Suppressor macrophage (primary cell): ENCODE measurements at places on chromosomes 6 and 20.

DNA sequence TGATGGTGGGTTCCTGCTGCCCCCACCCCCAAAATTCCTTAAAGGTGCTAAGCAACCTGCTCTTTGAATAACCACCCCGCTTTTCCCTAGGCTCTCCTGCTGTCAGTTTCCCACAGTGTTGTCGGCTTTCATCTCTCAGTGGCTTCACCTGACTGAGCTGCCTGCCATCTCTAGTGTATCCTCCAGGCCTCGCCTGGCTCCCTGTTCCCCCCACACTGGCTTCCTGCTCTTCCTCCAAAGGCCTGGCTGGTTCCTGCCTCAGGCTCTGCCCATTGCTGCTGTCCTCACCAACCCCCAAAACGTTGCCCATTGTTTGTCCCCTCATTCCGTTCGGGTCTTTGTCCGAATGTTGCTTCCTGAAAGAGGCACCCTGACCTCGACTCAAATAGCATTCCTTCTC lies 93.8 kb upstream of the POPDC3 start:
- no peak for DNase-seq

DNA sequence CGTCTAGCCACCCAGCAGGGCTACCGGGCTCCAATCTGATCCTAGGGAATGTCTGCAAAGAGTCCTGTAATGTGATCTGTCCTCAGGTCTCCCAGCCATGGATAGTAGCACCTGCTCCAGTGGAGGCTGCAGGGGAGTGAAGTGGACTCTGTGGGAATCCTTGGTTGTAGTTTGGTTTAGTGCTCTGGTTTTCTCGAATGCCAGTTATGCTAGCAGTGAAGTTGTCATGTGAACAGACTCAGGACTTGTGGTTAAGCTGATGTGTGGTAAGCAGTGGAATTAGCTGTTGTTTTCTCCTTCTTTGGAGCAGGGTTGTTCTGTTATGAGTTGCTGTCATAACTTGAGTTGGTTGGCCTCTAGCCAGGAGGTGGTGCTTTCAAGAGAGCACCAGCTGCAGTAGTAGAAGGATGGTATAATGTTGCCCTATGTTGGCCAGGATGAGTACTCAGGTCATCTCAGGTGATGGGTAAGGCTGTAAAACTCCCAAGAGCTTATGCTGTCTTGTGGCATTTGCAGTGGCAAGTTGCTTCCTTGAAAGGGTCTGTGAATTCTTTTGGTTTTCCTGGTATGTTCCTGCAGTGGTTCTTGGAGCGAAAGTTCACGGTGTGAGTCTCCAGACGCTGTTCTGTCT lies 390.2 kb downstream of the UTRN start:
- DNase-seq: peak; percentile 80

DNA sequence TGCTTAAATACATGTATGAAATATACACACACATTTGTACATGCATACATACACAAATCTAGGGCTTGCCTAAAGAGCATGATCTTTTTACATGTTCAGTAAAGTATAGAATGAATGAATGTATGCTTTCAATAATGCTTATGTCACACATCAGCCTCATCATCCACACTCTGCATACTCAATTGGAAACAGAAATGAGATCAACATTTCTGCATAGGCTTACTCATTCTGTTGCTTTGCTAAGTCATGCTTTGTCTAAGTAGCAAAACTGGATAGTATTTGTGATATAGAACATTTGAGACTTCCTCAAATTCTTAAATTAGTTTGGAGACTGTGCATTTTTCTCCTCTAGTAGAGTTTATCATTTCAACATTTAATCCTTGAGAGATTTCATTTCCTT lies 343.3 kb downstream of the ADGRB3 start:
- no peak for DNase-seq

DNA sequence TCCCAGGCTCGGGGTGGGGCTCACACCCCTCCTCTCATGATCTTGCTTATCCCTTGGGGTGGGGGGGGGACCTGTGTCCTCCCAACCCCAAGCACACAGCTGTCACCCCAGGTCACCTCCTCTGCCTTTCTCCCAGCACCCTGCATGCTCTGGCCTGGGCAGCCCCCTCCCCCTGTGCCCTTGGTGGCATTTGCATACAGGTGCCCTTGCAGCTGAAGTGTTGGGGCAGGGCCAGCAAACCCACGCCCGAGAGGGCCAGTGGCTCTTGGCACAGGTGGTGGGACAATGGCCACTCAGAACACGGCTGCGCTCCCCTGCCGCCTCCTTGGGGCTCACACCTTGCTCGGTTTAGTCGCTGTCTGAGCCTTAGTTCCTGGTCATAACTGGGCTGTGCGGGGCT lies 11.3 kb upstream of the MYT1 start:
- DNase-seq: no peak

- peak; percentile 7 for DNase-seq
Observed at GRCh38 chr6:119096721-119097565, 18.5 kb upstream of the FAM184A start.

DNA sequence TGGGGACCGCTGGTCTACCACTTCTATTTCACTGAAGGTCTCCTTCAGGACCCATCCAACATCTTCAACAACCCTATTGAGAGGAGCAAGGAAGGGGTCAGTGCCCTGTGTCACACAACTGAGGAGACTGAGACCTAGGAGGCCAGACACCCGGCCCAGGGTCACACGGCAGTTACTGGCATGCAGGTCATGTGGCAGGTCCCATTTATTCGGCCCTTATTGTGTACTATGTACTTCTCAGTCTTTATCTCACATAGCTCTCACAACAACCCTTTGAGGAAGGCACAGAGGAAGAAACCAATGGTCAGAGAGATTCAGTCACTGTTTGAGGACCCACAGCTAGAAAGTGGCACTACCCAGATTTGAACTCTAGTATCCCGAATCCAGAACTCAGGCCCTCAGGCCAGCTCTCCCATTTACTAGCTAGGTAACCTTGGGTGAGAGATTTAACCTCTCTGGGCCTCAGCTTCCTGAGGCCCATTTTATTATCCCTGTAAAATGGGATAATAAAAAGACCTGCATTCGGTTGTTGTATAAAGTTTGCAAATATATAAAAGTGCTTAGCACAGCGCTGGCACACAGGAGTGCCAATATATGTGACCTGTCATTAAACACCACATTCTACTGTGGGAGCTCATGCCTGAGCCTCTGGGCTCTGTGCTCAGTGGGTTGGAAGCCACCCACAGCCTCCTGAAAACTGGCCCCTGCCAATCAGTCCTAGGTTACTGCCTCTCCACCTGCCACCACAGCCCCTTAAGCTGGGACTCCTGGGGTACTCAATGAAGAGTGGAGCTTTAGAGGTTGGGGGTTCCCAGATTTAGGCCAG lies 15.8 kb downstream of the TFEB start:
- DNase-seq: peak; percentile 60

DNA sequence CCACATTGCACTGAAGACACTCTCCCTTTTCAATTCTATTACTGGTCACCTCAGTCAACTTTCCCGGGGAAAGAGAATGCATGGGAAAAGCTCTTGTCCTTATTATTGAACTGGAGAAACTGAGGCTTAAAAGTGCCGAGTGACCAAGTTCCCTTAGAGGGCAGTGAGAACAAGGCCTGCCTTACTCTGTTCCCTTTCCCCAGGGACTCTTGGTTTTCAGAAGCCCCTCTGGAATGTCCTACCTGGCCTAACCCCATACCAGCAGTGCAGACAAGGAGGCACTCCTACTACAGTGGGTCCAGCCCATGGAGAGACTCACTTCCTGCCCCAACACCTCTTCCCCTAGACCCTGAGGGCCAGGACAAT lies 6.1 kb downstream of the SRXN1 start:
- no peak for DNase-seq

DNA sequence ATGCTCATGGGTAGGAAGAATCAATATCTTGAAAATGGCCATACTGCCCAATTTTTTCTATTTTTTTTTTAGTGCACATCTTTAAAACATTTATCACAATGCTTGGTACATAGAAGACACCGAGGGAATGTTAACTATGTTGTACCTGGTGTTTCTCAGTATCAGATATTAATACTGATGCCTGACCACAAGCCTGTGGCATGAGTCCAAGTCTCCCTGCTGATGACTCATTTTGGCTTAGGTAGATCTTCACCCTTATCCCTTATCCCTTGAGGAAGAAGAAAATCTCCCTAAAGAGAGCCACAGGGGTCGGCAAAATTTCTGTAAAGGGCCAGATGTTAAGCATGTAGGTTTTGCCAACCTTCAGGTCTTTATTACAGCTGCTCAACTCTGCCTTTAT lies 14.5 kb downstream of the CD109 start:
- no peak for DNase-seq

DNA sequence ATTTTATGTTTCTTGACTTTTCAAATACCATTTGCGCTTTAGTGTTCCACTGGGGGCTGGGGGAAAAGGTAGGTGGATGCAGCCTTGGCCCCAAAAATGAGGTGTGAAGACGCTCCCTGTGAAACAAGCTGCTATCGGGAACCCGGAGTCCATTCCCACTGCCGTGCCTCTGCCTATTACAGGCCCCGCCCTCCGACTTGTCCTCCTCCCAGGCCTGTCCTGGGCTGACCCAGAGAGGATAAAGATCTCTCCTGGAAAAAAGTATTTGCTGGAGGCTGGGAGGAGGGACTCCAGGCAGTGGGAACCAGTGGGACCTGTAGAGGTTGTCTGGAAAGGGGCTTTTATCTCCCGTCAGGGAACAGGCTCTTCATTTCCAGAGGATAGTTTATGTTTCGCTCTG lies 215.0 kb downstream of the SLC24A3 start:
- no peak for DNase-seq

DNA sequence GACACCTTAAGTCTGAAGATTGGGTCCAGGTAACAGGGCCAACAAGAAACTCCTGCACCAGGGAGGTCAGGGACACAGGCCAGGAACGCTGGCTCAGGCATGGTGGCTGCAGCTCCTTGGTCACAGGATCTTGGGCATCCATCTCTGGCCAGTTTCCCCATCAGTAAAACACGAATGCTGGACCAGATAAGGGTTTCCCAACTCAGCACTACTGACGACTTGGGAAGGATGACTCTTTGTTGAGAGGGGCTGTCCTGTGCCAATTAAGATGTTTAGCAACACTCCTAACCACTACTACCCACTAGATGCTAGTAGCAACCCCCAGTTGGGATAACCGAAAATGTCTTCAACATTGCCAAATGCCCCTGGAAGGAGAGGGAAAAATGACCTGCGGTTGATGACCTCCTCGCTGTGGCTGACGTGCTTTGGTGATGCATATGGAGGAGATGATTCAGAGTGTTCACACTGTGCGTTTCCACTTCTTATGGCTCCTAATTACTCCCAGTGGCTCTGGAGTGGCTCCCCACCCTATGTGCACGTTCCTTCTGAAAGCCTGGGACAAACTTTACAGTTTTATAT lies 261.9 kb downstream of the CDH26 start:
- no peak for DNase-seq

- DNase-seq: no peak
Observed at GRCh38 chr6:111565326-111566221, 40.1 kb downstream of the TRAF3IP2 start.

DNA sequence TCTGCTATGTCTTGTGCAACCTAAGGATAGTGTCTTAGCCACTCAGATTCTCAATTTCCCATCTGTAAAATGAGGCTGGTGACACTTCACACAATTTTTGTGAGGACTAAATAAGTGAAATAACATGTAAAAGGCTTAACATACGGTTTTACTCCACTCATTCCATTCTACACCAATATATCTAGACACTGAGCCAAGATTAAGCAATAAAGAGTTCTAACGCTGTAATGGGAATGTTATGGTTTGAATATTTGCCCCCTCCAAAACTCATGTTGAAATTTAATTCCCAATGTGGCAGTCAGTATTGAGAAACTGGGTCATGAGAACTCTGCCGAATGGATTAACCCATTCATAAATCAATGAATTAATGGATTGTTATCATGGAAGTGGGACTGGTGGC lies 301.0 kb downstream of the HACE1 start:
- DNase-seq: no peak

DNA sequence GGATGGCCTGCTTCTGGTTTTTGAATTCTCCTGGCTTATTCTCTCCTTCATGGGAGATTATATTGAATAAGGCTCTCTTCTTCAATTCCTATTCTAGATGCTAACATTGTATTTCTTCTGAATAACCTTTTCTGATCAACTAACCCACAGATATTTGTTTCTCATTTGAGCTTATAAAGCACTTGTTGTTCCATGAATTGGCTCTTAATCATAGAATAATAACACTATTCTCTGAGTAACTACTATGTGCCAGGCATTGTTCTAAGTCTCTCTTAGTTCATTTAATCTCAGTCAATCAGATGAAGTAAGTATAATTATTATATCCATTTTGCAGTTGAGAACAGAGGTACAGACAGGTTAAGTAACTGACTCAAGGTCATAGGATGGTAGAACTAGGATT lies 136.3 kb upstream of the MLIP start:
- no peak for DNase-seq

GRCh38 chr6:143743301-143744166 lies 65.8 kb downstream of the PHACTR2 start:
- DNase-seq: no peak

DNA sequence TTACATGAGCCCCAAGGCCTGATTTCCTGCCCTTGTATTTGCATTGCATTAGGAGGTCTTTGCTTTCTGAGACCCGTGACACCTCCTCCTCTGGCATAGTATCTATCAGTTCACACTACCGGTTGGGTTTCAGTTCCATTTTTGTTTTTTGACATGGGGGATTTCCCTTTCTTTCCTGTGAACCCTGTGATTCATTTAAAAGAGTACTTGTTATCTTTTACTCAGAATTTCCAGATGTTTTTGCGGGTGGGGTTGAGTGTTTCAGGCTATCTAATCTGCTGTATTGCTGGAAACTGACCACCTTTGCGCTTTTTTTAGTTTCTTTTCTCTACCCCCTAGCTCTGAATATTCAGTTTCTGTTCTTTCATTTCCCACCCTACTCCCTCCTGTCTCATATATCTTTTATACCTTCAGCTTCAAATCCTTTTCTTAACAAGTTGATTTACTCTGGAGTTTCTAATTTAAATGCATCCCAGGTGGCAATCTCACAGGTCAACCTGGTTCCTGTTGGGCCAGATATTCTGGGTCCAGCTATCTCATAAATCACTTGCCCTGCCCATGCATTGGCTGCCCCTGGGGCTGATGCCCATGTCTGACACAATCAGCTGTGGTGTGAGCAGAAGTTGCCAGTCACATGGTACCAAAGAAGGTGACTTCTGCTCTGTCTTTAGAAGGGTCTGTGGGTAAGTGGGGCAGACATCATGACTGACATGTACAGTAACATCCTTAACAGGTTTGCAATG lies 14.3 kb upstream of the NCOA3 start:
- peak; percentile 69 for DNase-seq

- DNase-seq: no peak
Observed at GRCh38 chr6:25488156-25488555, 163.9 kb upstream of the SCGN start.

- no peak for DNase-seq
Observed at GRCh38 chr6:1336246-1336843, 24.4 kb downstream of the FOXQ1 start.

- DNase-seq: no peak
Observed at GRCh38 chr20:24817351-24817750, 131.7 kb upstream of the CST7 start.

- DNase-seq: peak; percentile 29
Observed at GRCh38 chr6:144335311-144335861, 50.3 kb downstream of the UTRN start.

DNA sequence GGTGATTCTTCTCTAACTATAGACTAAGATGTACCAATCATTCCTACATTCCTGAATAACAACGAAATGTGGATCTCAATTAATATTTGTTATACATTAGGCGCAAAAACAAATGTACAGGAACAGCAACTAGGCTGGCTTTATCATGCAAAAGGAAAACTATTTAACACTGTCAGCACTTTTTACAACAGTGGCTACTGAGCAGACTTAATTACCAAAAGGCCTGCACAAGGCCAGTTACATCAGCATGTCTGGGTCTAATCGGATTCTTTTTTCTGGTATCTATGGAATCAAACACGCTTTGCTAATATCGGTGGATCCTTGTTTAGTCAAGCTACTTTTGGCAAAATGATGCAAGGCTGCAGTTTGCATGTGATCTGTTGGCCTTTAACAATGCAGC lies 176.5 kb downstream of the UBE3D start:
- DNase-seq: no peak
